NCI-H187 treated with DMSO at 0.1 percent for 48 hours (cell line): ENCODE measurements at places on chromosomes 7 and 10.
A peak's percentile ranks its signal among the peaks of the same experiment; 100 is the strongest.

DNA sequence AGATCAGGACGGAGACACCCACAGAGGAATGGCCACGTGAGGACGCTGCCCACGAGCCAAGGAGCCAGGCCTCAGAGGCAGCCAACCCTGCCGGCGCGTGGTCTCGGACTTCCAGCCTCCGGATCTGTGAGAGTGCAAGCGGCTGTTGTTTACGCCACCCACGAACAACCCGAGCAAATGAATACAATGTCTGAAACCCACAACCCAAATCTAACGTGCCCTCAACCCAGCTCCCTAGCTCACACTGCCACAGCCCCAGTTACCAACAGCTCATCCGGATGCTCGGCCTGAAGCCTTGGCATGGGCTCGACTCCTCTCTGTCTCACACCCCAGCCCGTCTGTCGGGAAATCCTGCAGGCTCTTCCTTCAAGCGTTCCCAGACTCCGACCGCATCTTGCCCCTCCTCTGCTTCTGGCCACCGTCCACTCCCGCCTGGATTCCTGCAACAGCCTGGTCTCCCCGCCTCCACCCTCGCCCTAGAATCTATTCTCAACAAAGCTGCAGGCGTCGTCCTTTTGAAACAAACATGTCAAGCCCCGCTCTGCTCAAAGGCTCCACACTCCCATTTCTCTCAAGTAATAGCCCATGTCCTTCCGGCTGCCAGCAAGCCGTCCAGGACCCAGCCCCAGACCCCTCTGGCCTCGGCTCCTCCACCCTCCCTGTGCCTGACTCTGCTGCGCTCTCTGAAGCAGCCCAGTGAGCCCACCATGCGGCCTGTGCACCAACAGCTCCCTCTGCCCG is 35.3 kb downstream of the STK32C start:
- no peak for DNase-seq

DNA sequence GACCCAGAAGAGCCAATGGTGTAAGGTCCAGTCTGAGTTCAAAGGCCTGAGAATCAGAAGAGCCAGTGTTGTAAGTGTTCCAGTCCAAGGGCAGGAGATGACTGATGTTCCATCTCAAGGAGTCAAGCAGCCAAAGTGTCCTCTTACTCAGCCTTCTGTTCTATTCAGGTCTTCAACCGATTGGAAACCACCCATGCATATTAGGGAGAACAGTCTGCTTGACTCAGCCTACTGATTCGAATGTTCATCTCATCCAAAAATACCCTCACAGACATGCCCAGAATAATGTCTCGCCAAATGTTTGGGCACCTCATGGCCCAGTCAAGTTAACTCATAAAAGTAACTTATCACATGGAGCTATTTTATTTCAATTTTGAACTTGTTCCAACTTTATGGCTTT is 2.9 kb upstream of the WDFY4 start:
- DNase-seq: no peak

DNA sequence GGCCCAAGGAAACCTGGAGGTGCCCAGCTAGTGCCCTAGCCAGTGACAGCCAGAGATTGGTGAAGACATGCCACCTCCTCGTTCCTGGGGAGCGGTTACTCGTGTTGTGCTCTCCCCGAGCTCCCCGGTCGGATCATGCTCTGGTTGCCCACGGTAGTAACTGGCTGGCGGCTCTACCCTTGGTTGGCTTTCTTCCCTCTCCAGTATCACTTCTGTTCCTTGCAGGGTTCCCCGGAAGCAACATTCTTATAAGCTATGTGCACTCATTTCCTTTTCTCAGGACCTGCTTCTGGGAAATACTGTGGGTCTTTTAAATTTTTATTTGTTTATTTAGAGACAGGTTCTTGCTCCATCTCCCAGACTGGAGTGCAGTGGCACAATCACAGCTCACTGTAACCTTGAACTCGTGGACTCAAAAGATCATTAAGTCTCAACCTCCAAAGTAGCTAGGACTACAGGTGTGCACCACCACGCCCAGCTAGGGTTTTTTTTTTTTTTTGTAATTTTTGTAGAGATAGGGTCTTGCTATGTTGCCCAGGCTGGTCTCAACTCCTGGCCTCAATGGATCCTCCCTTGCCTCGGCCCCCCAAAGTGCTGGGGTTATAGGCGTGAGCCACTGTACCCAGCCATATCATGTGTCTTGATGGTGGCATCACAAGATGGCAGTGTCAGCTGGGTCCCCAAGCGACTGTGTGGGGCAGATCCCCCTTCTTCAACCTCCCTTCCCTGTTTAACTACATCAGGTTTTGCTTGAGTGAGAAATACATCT is 6.9 kb upstream of the CALHM1 start:
- DNase-seq: no peak

- no peak for DNase-seq
Observed at GRCh38 chr10:44881649-44882048, 29.5 kb upstream of the TMEM72 start.

DNA sequence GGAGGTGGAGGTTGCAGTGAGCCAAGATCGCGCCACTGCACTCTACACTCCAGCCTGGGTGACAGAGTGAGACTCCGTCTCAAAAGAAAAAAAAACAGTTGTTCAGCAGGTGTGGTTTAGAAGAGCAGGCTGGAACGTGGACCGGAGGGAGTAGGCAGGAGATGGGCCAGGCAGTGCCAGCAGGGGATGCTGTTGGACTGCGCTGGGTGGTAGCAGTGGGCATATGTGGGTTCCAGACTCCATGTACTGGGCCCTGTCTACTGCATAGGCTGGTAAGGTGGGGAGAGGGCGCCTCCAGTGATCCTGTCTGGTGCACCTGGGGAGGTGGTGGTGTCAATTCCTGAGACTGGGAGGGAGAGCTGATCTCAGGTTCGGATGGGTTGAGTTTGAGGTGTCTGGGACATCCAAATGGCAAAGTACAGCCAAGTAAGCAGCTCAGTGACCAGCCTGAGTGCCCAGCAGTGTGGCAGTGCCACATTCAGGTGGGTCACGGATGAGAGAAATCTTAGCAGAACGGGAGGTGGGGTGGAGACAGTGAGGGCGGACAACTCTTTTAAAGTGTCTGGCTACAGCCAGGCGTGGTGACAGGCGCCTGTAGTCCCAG is 25.9 kb downstream of the SFXN4 start:
- no peak for DNase-seq

DNA sequence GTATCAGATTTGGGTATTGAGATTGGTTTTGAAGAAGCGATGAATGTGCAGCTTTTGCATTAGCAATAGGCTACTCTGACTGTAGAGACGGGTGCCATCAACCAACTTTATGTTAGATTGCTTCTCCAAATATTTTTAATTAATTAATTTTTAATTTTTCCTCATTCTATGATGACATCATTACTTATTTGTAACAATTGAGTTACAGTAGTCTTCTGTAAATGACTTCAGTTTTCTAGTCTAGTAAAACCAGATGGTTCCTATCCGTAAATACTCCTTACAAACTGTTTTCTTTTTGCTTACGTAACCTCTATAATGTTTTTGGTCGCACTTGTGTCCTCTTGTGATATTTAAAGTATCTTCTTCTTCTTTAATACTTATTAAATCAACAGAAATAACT is 118.1 kb downstream of the ZNF736 start:
- no peak for DNase-seq

DNA sequence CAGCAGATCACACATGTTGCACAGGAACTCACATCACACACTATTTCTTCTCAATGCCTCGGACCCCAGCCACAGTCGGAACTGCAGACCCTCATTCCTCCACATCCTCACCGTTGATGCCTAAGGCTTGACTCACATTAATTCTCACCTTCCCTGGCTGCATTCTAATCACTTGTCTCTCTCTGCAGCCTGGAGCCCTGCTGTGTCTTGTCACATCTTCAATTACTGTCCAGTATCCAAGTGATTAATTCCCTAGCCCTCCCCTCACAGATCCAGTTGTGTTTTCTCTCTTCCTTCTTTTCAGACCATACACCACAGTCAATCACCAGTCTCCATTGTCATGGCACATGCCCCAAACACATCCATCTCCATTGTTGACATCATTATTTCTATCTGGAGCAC is 592.4 kb upstream of the IGFBP3 start:
- DNase-seq: no peak

GRCh38 chr7:5682551-5683279 is 98.7 kb downstream of the RNF216 start:
- no peak for DNase-seq

DNA sequence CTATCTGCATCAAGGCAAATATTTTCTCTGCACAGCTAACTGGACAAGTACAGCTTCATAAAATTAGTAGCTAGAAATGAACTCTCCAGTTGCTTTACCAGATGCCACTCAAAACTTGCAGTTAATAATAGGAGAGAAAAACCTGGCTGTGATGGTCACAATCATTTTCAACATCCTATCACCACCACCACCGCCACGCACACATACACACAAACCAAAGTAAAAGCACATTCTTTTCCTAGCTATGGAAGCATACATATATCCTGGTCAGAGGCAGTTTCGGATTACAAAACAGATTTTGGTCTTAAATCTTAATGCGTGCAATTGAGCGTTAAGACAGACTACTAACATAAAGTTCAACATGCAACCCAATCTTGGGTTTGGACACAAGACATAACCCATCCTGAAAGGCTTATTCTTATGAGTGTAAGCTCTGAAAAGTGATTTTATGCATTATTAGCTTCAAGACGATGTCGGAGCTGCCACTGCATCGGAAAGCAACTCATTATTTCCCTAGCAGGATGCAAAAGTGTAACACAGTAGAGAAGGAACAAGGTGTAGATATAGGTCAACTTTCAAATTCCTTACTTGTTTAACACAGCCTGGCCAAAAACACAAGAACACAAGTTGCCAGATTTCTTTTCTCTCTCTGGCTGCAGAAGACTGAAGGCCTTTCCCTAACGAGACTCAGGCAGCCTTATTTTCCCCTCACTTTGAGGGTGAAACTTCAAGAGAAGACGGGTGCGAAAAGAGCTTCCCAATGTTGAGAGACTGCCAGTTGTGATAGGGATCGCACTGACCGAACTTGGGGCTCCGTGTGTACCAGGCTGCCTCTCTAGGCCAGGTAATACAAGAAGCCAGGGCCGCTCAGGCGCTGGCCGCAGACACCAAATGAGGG is 1.2 kb downstream of the CACUL1 start:
- DNase-seq: no peak

DNA sequence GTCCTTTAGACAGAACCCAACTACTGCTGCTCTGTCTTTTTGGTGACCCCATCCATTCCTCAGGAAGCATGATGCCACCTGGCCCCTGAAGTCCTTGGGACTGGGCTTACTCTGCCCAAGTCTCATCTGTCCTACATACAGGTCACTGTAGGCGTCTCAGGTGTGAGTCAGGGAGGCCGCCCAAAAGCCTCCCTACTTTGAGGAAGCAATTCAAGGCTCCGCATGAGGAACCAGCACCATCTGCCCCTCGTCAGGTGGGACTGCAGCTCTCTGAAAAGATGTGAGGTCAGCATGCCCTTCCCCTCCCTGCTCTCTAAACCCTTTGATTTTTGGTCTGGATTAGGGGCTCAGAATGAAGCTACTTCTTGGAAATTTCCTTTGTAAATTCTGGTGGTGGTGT is 354.8 kb downstream of the CXCL12 start:
- DNase-seq: no peak

DNA sequence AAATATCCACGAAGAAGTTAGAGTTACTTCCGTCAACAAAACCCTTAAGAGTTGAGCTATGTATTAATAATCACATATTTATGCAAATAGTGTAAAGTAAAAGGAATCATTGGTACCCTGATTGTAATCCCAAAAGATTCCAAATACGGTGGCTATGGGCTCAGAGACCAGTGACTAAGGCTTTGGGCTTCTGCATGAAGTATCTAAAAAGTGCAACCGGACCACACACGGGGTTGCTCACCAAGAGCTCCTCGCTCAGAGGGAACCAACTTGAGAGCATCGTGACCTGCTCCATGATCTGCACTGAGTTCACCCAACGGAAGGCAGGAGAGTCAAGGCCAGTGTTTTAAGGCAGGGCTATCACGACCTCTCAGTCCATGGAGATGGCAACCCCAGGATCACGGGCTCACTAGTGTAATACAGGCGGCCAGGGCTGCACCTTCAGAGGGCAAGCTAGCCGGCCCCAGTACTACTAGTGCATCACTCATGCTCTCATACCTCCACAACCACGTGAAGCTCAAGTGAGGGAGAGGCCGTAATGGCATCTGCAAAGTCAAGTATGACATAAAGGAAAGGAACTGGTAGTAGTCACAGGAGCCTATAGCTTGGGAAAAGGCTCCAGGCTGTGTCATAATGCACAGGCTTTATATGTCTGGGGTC is 77.1 kb upstream of the CAMK2B start:
- DNase-seq: no peak

- DNase-seq: no peak
Observed at GRCh38 chr7:70696201-70696754, 435.7 kb upstream of the GALNT17 start.

GRCh38 chr7:150668472-150668911 is 17.0 kb upstream of the GIMAP2 start:
- no peak for DNase-seq

DNA sequence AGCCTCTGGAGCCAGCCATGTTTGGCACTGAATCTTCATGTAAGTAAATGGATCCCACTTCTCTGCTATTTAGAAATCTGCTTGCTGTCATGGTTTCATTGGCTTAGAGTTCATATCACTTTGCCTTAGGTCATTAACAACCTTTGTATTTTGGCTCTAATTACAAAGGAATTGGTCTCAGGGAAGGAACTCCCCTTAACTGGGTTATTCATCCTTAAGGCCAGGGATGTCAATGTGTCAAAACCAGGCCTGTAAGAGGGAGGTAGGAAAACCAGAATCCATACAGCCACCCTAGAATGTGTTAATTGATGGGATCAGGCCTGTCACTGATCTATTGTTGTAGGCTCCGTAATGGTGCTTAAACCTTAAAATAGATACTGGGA is 67.3 kb downstream of the ST7 start:
- peak; percentile 52 for DNase-seq

DNA sequence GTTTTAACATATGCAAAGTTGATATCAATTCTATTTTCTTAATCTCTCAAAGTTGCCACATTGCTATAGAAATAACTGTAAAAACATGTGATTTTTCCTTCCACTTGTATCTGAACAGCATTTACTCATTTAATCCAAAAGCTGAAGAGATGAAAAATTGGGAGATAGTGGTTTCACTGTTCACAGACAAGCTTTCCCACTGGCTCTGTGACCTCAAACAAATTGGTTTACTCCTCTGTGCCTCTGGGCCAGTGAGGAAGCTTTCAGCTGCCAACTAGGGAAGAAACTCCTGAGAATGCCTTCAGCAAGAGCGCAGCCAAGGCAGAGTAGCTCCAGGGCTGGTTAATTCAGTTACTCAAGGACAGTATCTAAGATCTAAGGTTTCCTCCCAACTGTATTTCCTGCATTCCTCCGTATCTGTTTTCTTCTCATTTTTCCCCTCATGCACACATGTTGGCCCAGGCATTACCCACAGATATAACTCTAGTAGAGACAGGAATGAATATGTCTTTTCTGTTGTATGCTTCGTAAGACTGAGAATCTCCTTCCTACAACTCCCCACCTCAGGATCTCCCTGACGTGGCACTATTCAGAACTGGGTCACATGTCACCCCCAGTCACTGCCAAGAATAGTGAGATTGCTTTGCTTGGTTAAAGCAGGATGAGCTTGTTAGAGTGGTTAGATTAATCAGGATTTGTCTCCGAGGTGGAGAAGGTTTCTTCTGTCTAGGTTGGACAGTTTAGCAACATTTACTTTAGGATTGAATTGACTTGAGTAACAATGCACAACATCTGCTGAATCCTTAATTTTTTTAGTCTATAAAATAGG is 315.7 kb downstream of the NRG3 start:
- no peak for DNase-seq

- no peak for DNase-seq
Observed at GRCh38 chr7:150957133-150958020, 20.7 kb downstream of the KCNH2 start.

GRCh38 chr7:43083106-43083505 is 29.3 kb upstream of the HECW1 start:
- DNase-seq: no peak
